ENCODE measurements at places on chromosomes 6 and 20.

- DNase-seq = no peak
These were observed 19.3 kb upstream of the APMAP start for GRCh38 chr20:25011831-25012241.

GRCh38 chr6:37635319-37635718, 62.4 kb downstream of the MDGA1 start:
- DNase-seq = no peak

DNA sequence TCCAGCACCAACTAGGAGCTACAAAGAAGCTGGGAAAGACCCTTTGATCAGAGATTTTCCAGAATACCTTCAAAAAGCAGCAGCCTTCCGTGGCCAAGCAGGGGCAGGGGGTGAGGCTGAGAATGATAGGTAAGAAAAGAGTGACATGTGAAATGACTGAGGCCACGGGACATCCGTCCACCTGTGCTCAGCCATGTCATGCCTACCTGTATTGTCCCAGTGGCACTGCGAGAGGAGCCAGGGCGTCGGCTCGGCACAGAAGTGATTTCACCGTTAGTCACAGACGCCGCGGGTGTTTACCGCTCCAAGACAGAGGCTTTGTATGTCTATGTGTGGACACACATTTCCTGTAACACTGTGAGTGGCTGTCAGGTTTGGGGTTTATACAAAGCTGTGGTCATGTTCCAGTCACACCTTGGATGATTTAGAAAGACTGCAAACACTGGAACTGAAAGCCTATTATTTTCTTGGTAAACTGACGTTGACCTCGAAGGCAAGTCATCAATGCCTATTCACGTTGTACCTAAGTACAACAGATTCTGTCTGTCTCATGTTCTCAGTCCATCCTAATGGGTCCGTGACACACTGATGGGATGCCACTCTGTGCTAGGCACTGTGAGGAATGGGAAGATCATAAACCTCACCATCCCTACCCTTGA, 32.1 kb upstream of the JAG1 start:
- DNase-seq = no peak

DNA sequence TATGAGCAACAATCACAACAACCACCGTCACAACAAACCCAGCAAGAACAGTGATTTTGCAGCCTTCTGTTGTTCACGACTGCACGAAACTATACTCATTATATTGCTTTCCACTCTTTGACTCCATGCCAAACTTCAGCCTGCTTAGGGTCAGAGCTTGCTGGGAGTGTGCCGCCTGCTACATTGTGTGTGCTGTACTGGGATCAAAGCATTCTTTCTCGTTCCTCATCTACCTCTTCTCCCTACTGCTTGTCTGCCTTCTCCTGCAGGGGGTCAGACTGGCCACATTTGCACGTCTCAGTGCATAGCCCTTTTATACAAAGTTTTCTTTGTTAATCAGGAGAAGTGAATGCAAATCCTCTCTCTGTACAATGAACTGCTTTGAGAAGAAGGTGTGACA, 401.6 kb upstream of the CITED2 start:
- no peak for DNase-seq

- no peak for DNase-seq
These were observed 5.0 kb upstream of the GNRH2 start for GRCh38 chr20:3038454-3038853.

DNA sequence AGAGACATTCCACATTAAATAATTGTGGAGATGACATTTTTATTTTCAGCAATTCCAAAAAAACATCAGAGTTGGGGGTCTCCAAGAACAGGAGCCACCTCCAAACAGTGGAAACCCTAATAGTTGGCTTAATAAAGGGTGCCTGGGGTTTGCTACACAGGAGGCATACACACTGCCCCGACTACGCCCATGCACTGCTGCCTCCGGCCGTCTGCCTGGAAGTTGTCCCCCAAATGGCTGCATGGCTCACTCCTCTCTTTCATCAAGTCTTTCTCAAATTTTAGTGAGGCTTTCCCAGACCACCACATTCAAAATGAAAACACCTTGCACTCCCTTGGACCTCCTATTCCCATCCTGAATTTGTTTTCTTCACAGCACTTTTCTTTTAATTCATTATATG, 58.8 kb downstream of the ZMYND8 start:
- no peak for DNase-seq

GRCh38 chr20:61734733-61735502, 330.8 kb downstream of the TAF4 start:
- no peak for DNase-seq

DNA sequence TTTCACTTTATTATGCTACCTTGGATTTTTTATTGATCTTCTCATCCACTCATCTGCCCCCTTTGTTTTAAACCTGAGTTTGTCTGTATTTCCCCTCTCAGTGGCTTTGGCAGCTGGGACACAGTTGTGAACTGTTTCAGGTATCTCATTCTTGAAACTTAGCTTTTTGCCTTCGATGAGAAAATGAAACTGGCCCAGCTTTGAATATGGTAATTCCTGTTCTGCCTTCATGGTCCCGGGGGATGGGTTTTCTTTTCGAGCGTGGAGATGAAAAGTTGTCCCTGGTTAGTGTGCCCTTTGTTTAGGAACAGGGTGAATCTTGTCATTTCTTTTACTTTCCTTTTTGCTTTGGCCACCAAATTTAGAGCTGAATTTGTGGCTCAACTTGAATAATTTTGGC, 25.6 kb downstream of the DHX35 start:
- DNase-seq = no peak

- DNase-seq = no peak
These were observed 27.6 kb downstream of the TREML4 start for GRCh38 chr6:41255638-41256246.

DNA sequence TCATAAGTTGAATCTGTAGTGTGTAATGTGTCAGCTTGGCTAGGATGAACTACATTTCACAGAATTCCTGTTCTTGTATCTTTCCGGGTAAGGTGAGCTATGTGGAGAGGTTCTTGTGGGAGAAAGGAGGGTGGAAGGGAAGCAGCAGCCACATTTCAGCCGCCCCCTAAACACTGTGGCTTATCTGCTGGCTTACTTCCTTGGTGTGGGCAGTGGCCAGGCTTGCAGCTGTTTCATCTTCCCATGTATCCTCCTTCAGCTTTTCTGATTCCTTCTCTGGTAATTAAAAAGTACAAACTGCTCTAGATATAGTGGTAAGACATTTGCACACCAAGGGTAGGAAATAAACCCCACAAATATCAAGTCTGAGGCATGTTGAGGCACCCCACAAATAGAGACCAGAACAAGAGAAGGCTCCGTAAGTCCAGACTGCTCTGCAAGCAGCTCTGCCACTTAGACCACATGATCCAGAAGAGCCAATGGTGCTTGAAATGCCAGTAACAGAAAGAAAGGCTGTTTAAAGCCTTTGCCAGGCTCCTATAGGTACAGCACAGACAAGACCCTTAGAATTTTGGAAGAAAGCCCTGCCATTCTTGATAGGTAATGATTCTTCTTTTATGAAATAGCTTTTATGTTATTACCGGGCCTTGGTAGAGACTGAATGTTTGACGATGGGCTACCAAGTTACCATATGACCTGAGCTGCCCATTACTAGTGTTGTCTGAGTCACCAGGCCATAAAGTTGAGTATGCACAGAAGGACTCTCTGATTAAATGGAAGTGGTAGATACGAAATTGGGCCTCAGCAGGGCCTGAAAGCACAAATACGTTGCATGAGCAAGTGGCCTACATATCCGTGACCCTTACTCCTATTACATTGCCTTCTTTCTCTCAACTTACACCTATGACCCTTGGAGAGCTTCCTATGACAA, 215.0 kb upstream of the SGK1 start:
- DNase-seq = no peak

DNA sequence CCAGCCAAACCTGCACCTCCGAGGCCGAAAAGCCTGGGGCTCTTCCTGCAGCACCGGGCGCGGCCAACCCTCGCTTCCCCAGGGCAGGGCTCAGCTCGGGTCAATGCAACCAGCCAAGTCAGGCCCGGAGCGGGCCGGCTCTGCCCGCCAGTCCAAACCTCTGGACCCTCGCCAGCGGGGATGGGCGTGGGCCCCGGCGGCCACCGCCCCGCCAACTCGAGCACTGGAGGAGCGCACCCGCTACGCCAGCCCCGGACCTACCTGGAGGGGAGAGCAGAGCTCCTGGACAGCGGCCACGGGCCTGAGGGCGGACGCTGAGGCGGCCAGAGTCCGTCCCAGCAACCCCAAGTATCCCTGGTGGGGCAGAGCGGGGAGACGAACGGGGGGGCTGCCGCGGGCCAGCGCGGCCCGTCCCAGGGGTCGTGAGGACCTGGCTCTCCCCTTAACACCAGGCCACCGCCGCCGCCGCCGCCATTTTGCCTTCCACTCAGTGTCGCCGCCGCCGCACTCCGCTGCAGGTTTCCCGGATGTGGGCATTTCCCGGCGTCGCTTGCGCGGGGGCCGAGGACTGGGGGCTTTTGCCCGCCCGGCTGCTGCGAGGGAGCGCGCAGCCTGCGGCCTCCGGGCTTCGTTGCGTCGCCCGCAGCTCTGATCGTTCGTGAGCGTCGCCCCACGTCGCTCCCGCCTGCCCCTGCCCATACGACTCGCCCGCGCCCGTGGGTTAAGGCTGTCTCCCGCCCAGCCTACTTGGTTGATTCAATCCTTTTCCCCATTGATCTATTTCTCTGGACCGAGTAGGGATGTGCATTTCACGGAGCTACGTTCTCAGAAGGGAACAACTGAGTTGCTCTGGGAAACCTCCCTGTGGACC, at the start of gene LATS1:
Gene LATS1, minus strand, starts transcription at position 514 of the 871 bp plus-strand sequence. CDS start 15,975 bp downstream, outside the sequence.
- peak; percentile 64 for DNase-seq

GRCh38 chr6:27772261-27773001, 139.8 kb downstream of the OR2B2 start:
- peak; percentile 21 for DNase-seq

DNA sequence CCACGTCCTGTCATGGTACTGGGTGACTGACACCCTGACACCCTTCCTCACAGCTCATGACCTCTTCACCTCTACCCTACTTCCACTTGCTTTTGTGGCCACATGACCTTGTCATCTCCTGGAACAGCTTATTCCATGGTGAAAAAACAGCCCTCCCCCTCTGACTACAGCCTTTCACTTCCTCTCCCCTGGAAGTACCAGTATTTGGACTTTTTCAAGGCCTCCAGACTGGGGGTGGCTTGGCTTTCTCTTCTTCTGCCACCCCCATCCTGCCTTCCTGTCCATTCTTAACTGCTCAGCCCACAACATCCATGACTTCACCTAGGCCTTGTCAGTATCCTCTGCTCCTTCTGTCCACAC, 168.4 kb downstream of the CARMIL1 start:
- DNase-seq = no peak

DNA sequence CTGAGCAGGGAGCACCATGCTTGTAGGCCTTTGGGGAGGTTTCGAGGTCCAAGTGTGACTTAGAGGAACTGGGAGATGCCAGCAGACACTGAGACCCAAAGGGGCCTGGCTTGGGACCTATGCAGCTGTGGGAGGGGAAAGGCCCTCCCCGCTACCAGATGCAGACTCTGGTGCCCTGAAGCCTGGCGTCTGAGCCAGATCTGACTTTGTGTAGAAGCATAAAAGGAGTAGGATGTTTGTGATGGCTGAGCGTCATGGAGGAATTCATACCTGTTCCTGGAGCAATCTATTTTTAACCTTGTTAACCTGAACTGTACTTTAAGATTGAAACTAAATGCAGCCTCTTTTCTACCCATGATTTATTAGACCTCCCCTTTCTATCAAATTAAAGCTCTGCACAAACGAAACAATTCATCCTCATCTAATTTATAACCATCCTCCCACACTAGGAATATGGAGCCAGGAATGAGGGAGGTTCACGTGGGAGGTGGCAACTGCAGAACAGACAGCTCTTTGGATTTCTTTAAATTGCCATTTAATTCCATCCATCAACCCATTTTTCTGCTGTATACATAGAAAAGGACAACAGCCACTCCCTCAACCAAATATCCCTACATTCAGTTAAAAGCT, 172.6 kb upstream of the AGPAT4 start:
- no peak for DNase-seq

DNA sequence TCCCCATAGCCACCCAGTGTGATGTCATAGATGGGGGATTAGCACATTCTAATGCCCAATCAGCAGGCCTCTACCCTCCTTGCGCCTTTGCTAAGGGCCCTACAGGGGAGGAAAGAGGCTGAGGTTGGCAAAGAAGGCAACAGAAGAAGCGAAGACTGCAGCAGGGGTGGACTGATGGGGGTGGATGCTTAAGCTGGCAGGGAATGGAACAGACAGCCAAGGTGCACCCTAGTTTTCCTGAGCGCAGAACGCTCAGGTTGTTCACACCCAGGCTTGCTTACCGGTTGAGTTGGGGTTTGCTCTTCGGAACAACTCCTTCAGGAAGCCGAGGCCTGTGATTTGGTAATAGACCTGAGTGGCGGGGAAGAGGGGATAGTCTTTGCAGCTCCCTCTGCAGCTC, 12.7 kb downstream of the MRPS18A start:
- no peak for DNase-seq

DNA sequence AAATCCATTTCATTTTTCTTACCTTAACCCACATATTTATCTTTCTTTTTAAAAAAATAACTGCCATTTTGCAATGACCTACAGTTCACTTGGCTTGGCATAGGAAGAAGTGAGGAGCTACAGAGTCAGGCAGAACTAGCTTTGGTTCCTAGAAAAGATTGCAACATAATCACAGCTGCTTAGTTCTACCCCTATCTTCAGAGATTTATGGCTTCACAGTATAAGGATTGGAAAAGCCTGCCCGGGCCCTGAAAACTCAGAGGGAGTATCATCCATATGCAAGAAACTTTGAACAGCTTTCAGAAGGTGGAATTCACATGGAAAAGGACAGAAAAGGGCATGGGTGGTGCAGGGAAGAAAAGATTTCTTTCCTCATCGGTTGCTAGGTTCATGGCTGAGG, 774.3 kb upstream of the CHD6 start:
- DNase-seq = no peak

DNA sequence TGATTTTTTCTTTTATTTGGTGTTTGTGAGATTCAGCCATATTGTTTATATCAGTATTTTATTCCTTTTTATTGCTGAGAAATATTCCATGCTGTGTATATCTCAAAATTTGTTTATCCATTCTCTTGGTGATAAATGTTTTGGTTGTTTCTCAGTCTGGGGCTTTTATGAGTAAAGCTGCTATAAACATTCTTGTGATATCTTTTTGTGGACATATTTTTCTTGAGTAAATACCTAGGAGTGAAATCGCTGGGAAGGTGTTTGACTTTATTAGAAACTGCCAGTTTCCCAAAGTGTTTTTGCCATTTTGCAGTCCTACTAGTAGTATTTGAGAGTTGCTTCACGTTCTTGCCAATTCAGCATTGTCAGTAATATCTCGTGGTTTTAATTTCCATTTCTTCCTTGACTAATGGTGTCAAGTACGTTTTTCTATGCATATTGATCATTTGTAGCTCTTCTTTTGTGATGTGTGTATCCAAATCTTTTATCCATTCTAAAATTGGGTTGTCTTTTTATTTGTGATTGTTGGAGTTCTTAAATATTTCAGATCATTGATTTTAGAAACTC, 31.1 kb upstream of the DYNLRB1 start:
- DNase-seq = no peak

- no peak for DNase-seq
These were observed 7.7 kb downstream of the CCN6 start for GRCh38 chr6:112061605-112062004.

- no peak for DNase-seq
These were observed 32.4 kb upstream of the TPBG start for GRCh38 chr6:82331031-82331773.

- DNase-seq = no peak
These were observed 1.3 kb upstream of the HLA-A start for GRCh38 chr6:29941016-29941415.

- no peak for DNase-seq
These were observed 101.7 kb upstream of the PMEPA1 start for GRCh38 chr20:57811374-57812020.

- no peak for DNase-seq
These were observed 1029.1 kb upstream of the MANEA start for GRCh38 chr6:94548201-94548600.

Data from NCI-H1417 treated with DMSO at 0.1 percent for 48 hours (cell line).